HuH-7 (cell line): ENCODE measurements at places on chromosomes 3 and 15.

DNA sequence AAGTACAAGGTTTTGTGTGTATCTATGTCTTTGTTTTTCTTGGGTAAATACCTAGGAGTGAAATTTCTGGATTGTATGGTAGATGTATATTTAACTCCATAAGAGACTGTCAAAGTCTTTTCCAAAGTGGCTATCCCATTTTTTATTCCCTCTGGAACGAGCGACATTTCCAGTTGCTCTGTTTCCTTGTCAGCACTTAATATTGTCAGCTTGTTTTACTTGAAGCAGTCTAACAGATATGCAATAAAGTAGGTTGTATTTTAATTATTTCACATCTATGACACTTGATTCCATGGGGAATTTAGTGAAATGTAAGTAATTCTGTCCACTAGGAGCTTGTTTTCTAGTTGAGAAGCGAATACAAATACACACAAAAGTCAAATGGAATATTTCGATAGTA, 18.5 kb upstream of the BNIP2 start:
- no peak for DNase-seq

- DNase-seq = no peak
Measured at GRCh38 chr3:140505213-140505612, 172.7 kb upstream of the TRIM42 start.

- DNase-seq = no peak
Measured at GRCh38 chr3:132592216-132592615, 4.9 kb upstream of the ACKR4 start.

DNA sequence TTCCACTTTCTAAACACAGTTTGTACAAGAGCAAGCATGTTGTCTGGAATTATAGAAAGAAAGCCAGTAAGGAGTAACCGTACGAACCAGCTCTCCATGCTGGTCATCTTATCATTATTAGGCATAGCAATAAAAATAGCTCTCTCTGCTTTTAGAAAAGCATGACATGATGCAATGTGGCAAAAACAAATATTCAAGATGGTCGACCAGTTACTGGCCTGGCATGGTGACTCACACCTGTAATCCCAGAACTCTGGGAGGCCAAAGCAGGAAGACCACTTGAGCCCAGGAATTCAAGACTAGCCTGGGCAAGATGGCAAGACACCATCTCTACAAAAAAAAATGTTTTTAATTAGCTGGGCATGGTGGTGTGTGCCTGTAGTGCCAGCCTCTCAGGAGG, 2.6 kb upstream of the MAP4 start:
- DNase-seq = no peak

- no peak for DNase-seq
Measured at GRCh38 chr15:49979705-49980382, 139.2 kb downstream of the ATP8B4 start.

DNA sequence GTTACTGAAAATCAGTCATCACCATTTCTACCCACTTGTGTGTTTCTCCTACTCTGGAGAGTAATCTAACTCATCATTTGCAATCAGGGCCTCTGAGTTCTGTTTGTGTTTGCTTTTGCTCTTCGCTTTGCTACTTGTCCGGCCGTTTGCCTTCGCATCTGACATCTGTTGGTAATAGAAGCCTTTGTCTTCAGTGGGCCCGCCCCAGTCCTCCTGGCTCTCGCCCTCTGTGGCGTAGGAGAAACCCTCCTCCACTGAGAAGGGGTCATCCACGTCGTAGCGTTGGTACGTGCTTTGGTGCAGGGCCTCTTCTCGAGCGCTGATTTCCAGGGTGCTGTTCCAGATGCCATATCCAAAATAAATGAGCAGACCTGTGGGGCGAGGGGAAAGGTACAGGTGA, 48.3 kb downstream of the CLDN11 start:
- no peak for DNase-seq

DNA sequence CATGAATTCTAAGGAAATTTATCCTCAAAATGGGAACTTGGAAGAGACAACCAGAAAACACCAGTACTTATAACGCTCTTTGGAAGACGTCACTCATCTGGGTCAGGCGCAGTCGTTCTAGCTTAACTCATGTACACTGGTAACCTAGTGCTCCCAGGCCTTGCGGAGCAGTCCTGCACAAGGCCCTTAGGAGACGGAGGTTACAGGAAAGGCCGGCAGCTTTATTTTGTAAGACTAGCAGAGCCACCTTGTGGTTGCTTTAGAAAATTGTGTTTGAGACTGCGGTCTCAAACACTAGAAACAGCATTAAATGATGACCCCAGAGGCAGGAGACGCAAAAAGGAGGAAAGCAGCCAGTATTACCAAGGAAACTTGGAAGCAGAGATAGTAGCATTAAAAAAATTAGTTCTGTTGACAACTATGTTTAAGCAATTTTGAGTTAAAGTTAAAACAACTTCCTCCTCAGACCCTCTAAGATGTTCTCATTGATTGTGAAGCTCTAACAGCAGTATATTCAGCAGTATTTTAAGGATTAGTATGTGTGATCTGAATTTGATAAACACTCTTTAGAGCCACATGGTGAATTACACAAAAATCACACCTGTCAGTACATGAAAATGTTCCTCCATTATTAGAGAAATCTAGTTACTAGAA, 141.9 kb upstream of the C2CD4B start:
- peak; percentile 74 for DNase-seq

GRCh38 chr3:58197588-58197987, 13.2 kb downstream of the DNASE1L3 start:
- DNase-seq = no peak

- no peak for DNase-seq
Measured at GRCh38 chr3:10189557-10190354, 25.0 kb downstream of the IRAK2 start.

GRCh38 chr3:19348941-19349564, 200.7 kb downstream of the KCNH8 start:
- DNase-seq = peak; percentile 14

DNA sequence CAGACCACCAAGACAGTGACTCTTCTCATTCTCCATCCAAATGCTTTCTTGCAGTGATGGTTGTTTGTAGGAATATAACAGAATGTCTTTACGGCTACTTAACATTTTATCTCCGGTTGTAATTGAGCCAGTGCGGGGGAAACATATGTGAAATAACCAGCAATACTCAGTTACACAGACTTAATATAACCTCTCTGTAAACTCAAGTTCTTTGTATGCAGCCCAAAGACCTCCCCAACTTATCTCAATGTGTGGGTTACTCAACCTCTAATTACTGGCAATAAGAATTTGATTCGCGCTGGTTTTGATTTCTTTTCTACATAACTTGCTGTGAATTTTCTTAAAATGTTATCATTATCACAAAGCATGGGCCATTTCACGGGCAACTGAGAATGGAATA, 250.6 kb downstream of the TAFA4 start:
- no peak for DNase-seq
